CD4-positive, CD25-positive, alpha-beta regulatory T cell (primary cell): ENCODE measurements at places on chromosomes 5 and 9.

DNA sequence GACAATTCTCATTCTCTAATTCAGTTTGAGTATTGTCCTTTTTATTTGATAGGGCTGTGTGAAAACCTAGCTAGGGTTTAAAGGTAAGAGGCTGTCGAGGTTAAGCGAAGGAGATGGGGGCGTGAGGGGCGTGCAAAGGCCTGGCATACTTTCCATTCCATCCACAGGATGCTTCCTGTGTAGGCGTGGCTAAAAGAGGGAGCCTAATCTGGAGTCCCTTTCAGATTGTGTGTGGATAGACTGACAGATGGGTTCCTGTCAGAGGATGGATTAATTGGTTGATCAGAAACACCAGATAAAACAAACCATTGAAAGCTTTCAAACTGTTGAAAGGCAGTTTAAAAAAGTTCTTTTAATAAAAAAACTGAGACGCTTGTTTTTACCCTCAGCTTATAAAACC is 1.1 kb upstream of the ELL2 start:
- DNase-seq, result no peak

GRCh38 chr5:147979761-147980160 is 73.4 kb upstream of the C5orf46 start:
- DNase-seq, result no peak

- DNase-seq, result no peak
These were observed 7.5 kb upstream of the RMND5B start for GRCh38 chr5:178123094-178123965.

DNA sequence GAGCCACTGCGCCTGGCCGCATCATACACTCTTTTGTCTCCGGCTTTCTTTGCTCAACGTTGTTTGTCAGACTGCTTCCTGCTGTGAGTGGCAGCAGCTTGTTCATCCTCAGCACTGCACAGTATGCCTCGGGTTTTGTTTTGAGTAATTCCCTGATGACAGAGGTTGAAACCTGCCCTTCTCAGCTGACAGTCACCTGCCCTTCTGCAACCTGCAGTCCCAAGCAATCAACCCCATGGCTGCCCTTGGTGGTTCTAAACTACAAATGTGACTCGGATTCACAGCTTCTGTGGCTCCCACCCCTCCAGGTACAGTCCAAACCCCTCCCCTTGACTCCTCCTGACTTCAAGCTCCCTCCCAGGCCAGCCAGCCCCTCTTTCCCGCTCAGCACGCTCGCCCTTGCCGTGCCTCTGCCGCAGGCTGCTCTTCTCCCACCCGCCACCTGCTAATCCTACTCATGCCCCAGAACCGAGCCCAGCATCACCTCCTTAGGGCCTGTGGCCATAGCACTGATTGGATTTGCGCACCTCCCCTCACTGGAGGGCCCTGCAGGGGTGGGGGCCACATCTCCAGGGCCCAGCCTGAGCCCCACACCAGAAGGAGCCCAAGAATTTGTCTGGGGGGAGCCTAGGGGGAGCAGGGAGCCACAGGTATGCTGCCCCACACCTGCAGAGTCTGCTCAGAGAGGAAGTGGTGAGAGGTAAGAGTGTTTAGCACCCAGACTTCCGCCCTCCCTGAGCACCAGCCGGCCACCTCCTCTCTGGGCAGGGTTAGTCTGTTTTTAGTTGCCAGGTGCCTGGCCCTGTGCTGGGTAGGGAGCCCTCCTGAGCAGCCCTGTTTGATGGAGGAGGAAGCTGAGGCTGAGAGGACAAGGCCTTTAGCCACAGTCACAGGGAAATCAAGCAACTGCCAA is 10.1 kb downstream of the EEIG1 start:
- DNase-seq, result peak; percentile 82

DNA sequence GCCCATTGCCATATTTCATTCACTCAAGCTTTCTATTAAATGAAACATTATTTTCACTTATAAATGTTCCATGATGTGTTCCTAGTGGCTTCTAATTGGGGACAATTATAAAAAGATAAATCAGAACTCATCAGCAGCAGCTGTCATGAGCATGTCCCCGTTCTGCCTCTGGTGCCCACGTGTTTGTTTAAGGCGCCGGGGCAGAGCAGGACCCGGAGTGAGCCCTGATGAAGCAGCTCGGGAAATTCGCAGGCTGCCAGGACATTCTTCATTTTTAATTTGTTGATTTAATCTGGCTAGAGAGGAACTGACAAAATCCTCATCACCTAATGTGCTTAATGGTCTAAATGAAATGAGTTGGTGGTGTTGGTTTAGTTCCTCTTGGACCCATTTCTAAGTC is 475.0 kb downstream of the CTNND2 start:
- DNase-seq, result no peak
